Stimulated activated CD8-positive, alpha-beta memory T cell treated with anti-CD3 and anti-CD28 coated beads, Interleukin-7, amount 100 ng/mL, for 4 hours (primary cell): ENCODE measurements at places on chromosomes 7 and 10.

DNA sequence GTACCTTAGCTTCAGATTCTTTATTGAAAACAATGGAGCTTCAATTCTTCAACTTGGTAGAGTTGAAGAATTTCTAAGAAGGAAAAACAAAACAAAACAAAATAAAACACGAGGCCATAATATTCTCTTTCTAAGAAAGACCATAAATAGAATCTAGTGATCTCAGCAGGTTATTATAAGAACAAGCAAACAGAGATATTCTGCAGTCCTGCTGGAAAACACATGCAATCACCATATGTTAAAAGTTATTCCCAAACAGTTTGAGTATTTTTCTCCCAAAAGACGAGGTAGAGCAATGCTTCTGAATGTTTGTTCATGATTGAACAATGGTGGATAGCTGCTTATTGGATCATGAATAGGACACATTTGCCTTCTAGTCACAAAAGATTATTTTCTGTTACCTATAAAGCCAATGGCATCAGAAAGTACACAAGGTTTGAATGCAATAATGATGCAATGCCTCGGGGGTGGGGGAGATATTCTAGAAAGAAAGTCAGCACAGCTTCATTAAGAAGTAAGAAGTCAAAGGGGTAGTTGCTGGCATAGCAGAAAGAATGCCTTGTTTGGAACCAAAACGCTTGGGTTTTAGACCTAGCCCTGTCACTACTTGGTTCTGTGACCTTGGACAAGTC, 59.3 kb downstream of the CREB3L2 start:
- no peak for DNase-seq

DNA sequence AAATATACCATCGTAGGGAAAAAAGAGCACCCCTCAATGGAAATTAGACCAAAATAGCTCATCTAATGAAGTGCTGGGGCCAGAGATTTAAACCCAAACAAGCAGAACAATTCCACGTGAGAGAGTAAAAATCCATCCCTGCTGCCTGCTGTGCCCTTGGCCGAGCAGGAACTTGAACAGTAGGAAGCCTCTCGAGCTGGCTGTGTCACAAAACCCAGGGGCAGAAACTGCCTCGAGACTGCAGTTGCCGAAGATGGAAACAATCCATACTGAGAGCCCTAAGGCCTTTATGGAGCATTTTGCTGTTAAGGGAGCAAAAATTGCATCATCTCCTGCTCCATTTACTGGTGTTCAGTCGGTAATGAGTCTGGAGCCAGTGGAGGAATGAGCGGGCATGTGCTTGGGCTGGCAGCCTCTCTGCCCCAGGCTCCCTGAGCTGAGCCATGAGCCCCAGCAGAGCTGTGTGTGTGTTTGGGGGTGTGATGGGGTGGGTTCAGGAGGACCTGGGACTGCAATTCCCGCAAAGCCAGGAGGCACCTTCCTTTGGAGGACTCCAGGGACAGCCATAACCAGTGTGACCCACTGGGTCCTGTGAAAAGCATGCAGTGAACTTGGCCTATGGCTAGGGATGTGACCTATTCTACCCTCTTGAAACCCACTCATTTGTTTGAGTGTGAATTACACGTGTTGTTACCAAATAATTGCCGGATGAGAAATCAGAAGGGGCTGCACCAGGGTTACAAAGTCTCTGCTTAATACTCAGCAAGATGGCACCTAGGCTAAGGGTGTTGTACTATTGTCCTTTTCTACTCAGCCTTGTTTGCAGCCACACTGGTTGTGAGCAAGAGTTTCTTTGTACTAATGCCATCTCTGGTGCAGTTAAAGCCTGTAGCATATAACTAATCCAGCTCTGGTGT, 58.3 kb downstream of the CDHR3 start:
- DNase-seq: no peak

- no peak for DNase-seq
Measured at GRCh38 chr7:5528071-5528814, 104.6 kb upstream of the TNRC18 start.

DNA sequence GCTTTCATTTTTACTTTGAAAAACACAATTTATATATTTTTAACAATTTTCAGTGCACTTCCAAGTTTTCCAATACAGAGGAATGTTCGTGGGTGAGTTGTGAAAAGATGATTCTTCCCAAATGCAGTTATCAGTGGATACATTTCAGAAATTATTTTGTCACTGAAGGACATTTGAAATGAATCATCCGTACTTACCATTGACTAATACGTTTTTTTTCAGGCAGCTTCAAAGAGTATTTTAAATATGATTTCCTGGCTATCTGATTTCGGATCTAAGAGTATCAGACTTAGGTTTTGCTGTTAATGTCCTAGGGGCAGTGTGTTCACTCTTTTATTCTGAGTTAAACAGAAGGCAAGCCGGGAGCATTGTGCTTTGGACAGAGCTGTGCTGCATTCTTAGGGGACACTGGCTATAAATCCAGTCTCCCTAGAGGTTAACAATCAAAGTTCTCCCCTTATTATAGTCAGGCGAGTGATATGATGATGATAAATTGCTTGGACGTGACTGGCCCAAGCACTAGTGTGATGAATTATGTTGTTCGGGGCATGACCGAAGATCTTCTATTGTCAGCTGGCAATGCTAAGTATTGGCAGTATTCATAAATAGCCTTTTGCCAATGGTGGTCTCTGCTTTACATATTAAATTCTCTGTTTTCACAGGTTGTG, 4.5 kb downstream of the PTER start:
- DNase-seq: no peak

- DNase-seq: no peak
Measured at GRCh38 chr7:138023618-138024342, 21.9 kb upstream of the CREB3L2 start.

- DNase-seq: no peak
Measured at GRCh38 chr10:88477343-88478085, 105.6 kb downstream of the RNLS start.

- no peak for DNase-seq
Measured at GRCh38 chr7:13148548-13148947, 461.1 kb downstream of the ARL4A start.

DNA sequence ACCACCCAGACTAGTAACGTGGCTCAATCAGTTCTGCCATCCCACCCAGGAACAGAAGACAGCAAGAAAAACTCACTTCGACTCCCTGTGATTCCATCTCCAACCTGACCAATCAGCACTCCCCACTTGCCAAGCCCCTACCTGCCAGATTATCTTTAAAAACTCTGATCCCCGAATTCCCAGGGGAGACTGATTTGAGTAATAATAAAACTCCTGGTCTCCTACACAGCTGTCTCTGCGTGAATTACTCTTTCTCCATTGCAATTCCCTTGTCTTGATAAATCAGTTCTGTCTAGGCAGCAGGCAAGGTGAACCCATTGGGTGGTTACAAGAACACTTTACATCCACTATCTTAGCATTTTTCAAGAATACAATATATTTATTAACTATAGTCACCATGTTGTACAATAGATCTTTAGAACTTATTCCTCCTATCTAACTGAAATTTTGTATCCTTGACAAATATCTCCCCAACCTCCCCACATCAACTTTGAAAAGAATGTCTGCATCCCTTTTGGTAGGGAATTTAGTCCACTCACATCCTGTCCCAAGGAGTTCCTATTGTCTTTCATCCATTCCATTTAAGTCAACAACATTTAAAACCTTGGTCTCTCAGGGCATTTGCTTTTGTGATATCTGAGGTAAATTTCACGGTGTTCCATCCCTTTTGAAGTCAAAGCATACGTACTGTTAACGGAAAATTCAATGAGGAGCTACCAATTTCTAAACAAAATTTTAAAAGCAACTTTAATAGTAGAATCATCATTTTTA, 163.7 kb downstream of the MACC1 start:
- no peak for DNase-seq

GRCh38 chr7:43110791-43111535, 1.5 kb upstream of the HECW1 start:
- DNase-seq: no peak

DNA sequence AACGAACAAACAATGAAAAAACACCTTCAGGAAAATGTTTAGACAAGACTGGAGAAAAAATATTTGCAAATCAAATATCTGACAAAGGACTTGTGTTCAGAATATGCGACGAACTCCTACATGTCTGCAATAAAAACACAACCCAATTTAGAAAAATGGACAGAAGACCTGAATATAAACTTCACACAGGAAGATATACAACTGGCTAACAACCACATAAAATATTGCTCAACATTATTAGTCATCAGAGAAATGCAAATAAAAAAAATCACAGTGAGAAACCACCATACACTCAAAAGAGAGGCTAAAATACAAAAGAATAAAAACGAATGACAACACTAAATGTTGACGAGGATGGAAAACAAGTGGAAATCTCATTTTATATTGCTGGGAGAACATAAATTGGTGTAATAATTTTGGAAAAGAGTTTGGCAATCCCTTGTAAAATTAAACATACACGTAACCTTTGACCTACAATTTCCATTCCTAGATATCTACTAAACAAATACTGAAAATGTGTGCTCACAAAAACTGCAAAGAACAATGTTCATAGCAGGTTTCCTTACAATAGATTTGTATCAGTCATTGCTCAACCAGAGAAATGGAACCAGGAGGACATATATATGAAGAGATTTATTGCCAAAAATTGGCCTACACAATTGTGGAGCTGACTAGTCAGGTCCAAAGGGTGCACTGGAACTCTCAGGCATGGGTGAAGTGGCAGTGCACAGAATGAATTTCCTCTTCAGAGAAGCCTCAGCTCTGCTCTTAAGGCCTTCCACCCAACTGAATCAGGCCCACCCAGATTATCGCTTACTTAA, 82.9 kb upstream of the OGDHL start:
- DNase-seq: no peak

GRCh38 chr7:102036958-102037357, 219.5 kb downstream of the CUX1 start:
- DNase-seq: no peak

DNA sequence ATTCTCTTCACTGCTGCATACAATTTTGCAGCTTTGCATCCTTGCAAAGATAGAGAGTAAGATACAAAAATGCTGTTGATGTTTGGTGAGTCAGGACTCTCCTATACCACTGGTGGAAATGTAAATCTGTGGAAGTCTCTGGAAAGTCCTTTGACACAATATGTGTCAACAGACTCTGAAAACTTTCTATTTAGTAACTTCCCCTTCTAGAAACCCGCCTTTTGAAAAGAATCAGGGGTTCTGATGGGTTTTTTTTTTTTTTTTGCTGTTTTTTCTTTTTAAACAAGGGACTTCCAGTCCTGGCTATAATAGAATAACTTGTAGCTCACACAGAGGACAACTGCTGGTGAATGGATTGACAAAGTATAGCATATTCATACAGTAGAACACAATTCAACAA, 16.4 kb downstream of the NOD1 start:
- DNase-seq: no peak

GRCh38 chr7:118305671-118306070, 81.2 kb downstream of the ANKRD7 start:
- no peak for DNase-seq

- DNase-seq: no peak
Measured at GRCh38 chr10:68871105-68871711, 29.9 kb upstream of the DDX50 start.

- DNase-seq: no peak
Measured at GRCh38 chr7:106893591-106893990, 28.5 kb downstream of the PIK3CG start.

- no peak for DNase-seq
Measured at GRCh38 chr7:16923019-16923418, 41.2 kb upstream of the AGR3 start.

- no peak for DNase-seq
Measured at GRCh38 chr7:30915005-30915601, 3.5 kb downstream of the AQP1 start.

GRCh38 chr10:3635697-3636096, 149.3 kb downstream of the KLF6 start:
- no peak for DNase-seq

DNA sequence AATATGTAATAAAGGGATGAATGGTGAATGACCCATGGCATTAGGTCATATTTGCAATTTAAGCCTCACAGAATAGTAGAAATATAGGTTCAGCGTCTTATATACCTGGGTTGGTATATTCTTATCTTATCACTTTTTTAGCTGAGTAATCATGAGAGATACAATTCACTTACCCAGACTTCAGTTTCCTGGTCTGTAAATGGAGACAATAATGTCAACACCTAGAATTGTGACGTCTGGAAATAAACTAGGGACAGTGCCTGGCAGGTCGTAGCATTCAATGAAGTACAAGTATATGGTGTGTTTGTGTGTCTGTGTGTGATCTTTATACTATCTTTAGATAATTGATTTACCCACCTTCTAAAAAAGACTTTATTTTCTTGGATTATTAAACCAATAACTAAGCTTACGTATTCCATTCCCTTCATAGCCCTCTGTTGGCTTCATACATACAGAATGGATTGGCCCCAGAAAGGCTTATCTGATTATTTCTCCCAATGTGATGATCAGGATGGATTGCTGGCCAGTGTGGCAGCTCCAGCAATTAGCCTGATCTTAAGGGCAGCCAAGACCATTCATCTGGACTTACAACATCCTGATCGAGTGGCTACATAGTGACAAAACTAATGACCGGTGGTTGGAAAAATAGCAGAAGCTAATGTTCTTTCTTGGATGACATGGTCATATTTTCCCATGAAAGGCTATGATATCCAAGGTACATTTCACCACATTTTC, 121.2 kb upstream of the NPVF start:
- DNase-seq: no peak

GRCh38 chr7:158683541-158683940, 21.1 kb downstream of the NCAPG2 start:
- DNase-seq: no peak

- no peak for DNase-seq
Measured at GRCh38 chr10:95395947-95396449, 105.2 kb upstream of the PDLIM1 start.

GRCh38 chr10:114764656-114765055, 56.9 kb upstream of the FHIP2A start:
- no peak for DNase-seq

GRCh38 chr7:50558294-50559053, 6.7 kb downstream of the DDC start:
- DNase-seq: no peak

GRCh38 chr10:85139124-85139523, 810.7 kb downstream of the CCSER2 start:
- no peak for DNase-seq

DNA sequence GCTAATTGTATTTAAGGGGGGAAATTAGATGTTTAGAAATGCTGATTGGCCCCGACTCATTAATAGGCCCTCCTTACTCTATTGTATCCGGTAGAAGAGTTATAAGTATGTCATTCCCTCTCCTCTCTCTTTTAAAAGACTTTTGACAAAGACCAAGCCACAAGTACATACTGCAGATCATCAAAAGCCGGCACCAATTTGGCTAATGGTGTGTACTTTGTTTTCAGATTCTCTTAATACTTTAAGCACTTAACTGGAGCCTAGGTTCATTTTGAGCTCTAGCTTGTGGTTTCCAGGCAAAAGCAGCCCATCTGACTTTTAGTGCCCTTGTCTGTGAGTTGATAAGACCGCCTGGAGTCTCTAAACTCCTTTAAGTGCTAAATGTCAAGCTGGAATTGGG, 210.0 kb upstream of the LYZL1 start:
- DNase-seq: no peak
